ENCODE measurements at places on chromosomes 7 and 10.

- DNase-seq: peak; percentile 66
These were observed 328 bp downstream of the ESYT2 start for GRCh38 chr7:158829021-158829341.

DNA sequence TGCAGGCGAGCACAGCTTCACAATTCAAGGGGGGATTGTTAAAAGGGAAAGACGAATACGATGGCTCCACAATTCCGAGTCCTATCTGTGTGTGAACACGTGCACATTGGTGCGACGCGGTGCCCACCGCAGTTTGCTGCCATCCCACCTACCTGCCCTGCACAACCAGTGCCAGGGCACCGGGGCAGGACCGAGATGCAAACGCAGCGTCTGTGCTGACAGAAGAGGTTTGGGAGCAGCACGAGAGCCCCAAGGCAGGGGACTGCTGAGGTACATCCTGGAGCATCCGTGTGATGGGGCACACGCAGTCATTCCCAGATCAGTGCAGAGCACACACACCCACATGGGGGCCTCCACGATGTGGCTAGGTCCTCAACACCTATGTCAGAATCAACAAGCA lies 221.3 kb downstream of the DNAJB6 start:
- no peak for DNase-seq

- DNase-seq: no peak
These were observed 983.0 kb downstream of the SORCS1 start for GRCh38 chr10:106181501-106181900.

- DNase-seq: peak; percentile 1
These were observed 9.9 kb downstream of the PPIF start for GRCh38 chr10:79357180-79357579.

GRCh38 chr10:86393362-86393761 lies 26.8 kb upstream of the GRID1 start:
- no peak for DNase-seq

DNA sequence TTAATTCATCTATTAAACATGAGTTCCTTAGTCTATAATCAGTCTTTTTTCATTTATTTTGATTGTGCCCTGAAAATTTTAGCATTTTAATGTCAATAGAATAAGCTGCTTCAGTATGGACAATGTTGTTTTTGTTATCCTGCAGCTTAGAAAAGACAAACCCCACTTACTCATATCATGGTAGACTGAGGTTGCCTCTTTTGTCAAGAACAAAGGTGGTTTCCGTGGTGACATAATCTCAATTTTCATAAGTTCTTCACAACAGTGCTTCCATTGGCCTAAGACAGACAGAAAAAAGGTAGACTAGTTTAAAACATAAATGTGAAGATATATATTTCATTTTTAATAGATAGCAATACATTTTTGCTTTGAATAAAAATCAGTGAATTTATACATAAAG lies 69.1 kb downstream of the RTKN2 start:
- no peak for DNase-seq

DNA sequence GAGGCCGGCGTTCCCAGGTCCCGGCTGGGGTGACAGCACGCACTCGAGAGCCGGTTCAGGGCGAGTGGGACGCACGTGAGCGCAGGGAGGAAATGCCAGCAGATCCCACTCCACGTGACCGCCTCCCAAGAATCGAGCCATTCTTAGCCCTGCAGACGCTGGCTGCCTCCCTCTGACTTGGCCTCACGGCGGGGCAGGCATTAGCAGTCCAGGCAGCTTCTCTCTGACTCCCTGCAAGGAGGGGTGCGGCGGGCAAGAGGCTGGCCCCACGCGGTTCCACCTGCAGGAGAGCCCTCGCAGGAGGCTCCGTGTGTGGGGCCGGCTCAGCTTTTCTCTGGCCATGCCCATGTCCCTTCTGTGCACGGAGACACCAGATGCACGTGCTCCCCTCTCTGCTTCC lies 10.1 kb downstream of the GPR146 start:
- DNase-seq: no peak

GRCh38 chr10:130655313-130656186 lies 519.4 kb downstream of the GLRX3 start:
- no peak for DNase-seq

- no peak for DNase-seq
These were observed 560 bp downstream of the RARRES2 start for GRCh38 chr7:150340875-150341262.

DNA sequence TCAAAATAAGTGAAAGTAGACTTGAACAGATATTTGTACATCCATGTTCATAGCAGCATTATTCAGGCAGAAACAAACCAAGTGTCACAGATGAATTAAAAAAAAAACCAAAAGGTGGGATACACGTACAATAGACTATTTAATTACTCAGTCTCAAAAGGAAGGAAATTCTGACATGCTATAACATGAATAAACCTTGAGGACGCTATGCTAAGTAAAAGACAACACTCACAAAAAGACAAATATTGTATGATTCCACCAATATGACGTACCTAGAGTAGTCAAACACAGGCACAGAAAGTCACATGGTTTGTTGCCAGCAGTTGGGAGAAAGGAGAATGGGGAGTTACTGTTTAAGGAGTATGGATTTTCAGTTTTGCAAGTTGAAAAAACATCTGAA lies 18.0 kb upstream of the CFAP70 start:
- no peak for DNase-seq

DNA sequence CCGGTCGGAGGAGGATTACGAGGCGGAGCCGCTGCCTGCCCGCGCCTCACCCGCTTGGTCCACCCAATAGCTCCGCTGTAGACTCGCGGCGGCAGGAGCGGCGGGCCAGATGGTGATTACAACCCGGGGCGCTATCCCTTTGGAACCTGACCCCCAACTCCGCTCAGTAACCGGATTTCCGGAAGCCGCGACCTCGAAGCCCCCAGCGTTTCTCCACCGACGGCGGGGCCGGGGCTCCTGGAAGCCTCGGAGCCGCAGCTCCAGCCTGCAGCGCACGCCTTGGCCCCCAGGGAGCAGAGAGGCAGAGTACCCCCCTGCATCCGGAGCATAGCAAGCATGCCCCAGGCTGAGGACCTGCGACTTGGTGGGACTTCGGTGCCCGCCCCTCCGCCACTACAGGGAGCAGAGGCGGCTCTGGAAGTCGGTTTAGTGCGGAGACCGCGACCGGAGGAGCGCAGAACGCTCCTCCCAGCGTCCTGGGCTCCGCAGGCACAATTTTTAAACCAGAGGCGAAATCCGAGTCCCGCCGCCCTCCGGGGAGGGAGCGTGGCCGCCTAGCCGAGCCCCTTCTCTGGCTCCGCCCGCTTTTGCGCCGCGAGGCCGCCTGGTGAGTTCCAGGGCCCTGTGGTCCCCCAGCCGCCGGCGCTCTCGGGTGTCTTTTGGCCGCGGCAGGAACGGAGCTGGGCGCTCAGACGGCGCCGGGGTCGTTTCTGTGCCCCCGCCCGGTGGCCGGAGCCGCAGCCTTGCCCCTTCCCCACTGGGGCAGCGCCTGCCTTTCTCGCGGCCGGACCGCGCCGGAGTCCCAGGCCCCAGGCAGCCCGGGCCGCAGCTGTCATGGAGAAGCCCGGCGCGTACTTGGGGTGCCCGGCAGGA lies 28.2 kb upstream of the BMS1 start:
- DNase-seq: no peak

GRCh38 chr10:130222381-130222780 lies 86.2 kb downstream of the GLRX3 start:
- DNase-seq: no peak

DNA sequence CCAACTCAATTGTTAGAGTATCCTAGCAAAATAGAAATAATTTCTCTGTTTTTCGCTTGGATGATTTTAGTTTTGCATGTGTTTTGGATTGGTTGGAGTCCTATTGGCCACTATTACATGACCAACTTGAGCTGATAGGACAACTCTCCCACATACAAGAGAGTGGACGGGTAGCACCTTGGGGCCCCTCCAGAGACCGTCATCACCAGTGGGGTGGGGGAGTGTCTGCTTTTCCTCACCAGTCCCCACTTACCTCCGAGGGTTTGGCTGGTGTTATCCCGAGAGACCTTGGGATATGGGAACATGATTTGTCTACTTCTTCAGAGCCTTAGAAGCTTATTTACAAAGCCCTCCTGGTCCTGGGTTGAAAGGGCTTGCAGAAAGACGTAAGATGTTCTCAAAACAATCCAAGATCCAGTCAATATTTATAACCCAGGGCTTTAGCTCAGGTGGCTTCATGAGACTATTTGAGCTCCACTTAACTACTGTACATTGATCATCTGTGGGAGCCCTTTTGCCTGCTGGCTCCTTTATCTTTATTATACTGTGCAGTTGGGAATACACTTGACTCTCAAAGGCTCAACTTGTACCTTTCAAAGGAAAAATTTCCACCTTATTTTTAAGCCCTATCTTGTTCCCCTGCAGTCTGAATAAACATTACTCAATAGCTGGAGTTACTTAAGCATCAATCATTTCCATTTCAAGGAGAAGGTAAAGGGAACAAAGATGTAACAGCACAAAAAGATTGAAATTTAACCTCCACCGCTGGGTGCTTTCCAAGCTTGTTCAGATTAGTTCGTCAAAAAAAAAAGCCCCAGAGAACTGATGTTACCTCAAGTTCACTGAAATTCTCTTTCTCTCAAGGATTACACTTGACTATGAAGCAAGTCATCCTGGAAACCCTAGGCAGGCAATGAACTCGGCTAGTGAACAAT lies 119.7 kb downstream of the WDR11 start:
- no peak for DNase-seq

DNA sequence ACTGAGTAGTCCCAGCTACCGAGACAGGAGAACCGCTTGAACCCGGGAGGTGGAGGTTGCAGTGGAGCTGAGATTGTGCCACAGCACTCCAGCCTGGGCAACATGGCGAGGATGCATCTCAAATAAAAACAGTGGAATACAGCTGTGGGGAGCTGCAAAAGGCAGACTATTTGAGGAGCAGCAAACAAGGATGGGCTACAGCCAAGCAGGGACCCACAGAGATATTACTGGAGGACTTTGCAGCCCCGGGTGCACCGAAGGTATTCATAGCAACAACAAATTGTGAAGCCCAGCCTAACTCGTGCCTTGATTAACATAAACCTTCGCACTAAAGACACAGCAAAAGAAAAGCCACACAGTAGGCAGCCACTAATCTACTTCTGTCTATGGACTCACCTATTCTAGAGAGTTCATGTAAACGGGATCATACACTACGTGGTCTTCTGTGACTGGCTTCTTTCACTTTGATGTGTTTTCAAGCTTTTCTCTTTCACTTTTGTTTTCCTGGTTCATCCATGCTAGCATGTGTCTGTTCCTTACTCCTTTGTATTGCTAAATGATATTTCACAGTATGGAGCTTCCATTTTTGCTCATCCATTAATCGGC lies 34.0 kb downstream of the PODXL start:
- DNase-seq: no peak

GRCh38 chr7:139029353-139029752 lies 6.5 kb downstream of the ZC3HAV1L start:
- DNase-seq: no peak

- DNase-seq: no peak
These were observed 349.8 kb downstream of the PTPRN2 start for GRCh38 chr7:158237672-158238335.

DNA sequence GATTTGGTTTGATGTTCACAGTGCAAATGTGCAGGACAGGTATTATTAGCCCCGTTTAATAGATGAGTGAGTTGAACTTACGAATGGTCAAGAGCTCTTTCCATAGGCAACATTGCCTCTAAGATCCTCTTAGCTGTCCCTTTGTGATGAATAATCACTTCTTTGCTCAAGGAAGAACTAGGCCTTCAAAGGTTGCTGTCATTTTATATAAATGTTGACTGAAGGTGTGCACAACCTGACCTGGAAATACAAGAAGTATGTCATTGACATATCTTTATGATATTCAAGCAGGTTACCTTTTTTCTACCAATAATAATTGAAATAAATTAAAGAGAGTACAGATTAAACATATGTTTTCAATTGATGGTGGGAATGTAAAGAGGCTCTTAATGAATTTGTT lies 48.5 kb upstream of the GLCCI1 start:
- DNase-seq: no peak

DNA sequence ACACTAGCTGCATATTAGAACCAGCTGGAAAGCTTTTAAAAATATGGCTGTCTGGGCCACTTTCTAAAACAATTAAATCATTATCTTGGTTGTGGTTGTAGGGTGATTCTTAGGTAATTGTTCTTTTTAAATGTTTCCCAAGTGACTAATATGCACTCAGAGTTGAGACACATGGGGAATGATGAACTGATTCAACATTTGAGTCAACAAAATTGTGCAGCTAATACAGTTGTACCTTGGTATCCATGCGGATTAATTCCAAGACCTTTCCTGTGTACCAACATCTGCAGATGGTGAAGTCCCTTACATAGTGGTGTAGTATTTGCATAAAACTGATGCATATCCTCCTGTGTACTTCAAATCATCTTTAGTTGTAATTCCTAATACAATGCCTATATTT lies 242.2 kb downstream of the ATRNL1 start:
- DNase-seq: no peak

GRCh38 chr7:18179093-18179492 lies 151.4 kb upstream of the PRPS1L1 start:
- no peak for DNase-seq

DNA sequence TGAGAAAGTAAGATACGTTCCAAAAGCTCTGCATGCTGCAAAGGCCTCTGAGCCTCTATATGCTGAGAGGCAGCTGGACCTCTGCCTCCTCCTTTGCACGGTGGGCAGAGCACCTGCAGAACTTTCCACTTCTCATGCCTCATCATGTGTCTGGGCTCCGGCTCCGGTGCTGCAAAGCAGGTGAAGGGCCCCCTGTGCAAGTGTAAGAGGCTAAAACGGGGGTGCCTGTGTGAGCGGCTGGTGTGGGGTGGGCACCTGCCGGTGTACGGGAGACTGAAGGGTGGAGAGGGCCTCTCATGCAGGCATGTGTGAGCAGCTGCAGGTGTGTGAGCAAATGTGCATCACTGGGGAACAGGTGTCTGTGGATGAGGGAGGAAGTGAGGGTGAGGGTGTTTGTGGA lies 121.0 kb downstream of the KCNMA1 start:
- DNase-seq: no peak

- DNase-seq: no peak
These were observed 65.6 kb downstream of the DOCK4 start for GRCh38 chr7:112140600-112140999.

DNA sequence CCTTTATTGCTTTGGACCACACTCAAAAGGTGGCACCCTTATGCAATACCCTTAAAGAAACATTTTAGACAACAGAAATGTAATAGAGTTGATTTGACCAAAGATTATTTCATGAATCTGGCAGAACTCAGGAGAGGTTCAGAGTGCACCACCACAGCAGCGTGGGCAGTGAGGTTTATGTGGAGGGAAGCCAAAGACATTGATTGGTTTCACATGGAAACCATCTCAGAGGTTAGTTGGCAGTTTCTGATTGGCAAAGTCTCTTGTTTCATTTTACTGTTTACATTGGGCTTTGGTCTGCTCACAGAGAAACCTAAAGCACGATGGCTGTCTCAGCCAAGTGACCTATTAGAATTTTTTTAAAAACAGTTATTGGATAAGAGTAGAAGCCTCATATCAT lies 101.3 kb downstream of the SDHAF3 start:
- no peak for DNase-seq

- no peak for DNase-seq
These were observed 144.9 kb upstream of the AHR start for GRCh38 chr7:17153536-17153935.

GRCh38 chr10:26626066-26626465 lies 71.4 kb upstream of the PDSS1 start:
- no peak for DNase-seq
